Activated T-helper 1 cell treated with anti-CD3 and anti-CD28 coated beads, Interleukin-12 subunit alpha, Interleukin-12 subunit beta, Interleukin-2, Interleukin-4 antibody, amounts not matched to agents 30 ng/mL and 10 ng/mL and 1 ng/mL, durations not matched to agents 14 hours and 24 hours and 36 hours (primary cell): ENCODE measurements at places on chromosomes 1 and 21. TPM values are rescaled to one million over a fixed set of nuclear protein-coding genes. Genes with fewer than 3 reads are reported as not detected.

DNA sequence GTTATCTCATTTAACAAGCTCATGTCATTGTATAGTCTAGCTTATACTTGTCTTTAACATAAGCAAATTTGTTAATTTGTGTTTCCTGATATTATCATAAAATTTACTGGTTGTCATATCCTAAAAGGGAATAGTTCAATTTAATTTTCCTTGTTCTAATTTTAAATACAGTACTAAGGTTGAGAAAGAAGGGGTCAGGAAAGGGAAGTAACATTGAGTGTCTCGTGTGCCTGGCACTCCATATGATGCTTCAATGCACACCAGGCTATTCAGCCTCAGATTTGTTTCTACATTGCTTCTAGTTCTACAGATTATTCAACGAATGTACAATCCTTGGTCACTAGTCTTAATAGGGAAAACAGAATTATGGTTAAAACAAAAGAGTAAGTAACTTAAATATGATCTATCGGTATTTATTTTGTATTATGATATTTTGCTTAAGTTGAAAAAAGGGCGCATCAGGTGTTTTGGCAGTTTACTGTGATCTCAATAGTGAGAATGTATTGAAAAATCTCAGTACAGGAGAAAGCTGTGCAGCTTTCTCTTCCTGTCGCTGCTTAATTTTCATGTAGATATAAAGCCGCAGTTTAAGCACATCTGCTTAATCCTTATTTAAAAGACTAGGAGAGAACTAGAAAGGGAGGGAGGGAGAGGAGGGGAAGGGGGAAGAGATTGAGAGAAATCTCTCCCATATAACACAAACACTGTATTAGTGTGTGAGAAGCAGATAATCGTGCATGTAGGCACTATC lies 13.0 kb downstream of the PTPRC start:
- no peak for DNase-seq

DNA sequence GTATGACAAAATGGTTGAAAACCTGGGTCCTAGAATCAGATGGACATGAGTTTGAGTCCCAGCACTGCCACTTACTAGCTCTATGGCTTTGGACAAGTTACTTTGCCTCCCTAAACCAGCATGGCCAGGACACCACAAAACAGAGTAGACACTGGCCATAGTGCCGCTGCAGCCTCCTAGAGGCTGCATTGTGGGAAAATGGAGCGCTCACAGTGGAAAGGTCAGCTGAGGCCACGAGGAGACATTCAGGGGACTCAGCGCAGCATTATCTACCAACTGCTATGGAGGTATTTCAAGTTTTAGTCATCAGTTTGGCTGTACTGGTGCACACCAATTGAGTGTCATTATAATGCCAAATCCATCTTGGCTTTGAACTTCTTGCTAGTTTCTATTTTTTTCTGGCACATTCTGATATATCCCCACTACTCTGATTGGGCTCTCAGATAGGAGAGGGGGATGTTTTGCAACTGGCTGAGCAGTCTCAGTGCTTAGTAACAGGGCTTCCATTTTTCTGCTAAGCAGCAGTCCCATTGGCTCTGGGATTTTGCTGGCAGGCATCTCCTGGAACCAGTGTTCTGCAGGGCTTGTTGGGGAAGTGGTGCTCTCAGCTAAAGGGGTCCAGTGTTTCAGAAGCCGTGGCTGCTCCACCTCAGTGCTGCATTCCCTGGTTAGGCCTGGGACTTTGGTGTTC lies 16.2 kb downstream of the NT5C1A start:
- DNase-seq, result no peak

GRCh38 chr1:243230914-243231313 lies 24.2 kb downstream of the CEP170 start:
- no peak for DNase-seq

DNA sequence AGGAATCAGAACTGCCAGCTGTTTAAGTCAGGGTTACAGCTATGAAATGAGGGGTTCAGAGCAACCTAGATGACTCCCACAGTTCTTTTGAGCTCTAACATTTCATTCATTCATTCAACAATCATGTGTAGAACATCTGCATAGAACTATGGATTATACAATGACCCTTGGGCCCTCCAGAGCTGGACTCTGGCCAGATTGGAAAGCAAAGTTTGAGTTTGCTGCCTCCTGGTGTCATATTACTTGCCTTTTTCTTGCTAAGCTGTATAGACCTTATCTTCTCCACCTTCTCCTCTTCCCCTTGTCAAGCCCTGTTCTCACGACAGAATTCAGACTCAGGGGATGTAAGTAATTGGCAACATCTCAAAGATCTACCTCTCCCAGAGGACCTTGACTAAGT lies 4.0 kb downstream of the CASQ2 start:
- no peak for DNase-seq

DNA sequence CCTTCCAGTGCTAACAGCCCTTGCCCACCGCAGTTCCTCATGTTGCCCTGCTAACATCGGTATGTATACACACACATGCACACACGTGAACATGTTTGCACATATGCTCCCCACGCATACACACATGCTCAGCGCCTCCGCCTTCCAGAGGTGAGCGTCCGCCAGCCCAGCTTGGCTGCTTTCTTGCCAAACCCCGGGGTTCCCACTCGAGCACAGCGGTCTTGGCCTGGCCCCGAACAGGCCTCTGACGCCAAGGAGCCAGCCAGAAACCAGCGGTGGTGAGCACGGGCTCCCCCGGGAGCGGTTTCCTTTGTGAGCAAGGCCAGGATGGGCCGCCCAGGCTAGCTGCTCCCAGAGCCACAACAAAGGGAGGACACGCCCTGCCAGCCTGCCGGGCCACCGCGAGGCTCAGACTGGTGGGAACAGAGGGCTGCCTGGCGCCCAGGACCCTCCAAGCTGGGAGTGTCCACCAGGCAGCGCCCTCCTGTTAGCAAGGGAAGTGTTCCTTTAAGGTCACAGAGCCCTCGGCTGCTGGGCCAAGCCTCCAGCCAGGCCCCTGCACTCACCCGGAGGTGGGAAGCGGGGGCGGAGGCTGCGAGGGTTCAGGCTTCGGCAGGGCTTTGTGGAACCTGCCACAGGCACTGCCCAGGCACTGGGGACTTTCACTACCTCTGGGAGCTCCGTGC lies 65.4 kb downstream of the ALPL start:
- DNase-seq, result no peak

GRCh38 chr21:26293141-26293946 lies 122.8 kb upstream of the APP start:
- DNase-seq, result no peak

DNA sequence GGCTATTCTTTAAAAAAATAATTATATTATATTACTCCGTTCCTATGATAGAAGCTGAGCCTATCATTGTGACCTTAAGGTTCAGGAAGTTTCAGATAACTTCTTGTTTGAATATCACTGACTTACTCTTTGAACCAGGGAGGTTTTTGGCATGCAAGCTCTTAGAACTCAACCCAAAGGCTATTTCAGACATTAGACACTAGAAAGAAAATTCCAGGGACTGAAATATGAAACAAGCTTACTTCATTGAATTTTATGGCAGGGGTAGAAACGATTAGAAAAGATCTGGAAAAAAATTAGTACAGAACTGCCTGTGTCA lies 159.6 kb downstream of the DENND1B start:
- DNase-seq, result no peak

DNA sequence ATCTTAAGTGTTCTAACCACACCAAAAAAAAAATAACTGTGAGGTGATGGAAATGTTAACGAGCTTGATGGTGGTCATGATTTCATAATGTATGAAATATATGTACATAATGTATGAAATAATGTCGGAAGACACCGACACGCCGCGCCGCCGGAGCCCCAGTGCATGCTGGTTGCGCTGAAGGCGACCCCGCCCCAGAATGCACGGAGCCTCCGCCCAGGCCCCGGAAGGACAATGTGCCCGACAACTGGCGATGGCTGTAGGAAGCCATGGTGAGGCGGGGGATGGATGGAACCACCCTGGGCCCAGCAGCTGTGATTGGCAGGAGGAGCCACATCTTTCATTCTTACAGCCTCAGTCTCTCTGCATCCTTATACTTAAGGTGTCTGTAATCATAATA lies 7.4 kb downstream of the OR2T10 start:
- no peak for DNase-seq

GRCh38 chr1:147579532-147579931 lies 38.2 kb downstream of the BCL9 start:
- DNase-seq, result no peak

DNA sequence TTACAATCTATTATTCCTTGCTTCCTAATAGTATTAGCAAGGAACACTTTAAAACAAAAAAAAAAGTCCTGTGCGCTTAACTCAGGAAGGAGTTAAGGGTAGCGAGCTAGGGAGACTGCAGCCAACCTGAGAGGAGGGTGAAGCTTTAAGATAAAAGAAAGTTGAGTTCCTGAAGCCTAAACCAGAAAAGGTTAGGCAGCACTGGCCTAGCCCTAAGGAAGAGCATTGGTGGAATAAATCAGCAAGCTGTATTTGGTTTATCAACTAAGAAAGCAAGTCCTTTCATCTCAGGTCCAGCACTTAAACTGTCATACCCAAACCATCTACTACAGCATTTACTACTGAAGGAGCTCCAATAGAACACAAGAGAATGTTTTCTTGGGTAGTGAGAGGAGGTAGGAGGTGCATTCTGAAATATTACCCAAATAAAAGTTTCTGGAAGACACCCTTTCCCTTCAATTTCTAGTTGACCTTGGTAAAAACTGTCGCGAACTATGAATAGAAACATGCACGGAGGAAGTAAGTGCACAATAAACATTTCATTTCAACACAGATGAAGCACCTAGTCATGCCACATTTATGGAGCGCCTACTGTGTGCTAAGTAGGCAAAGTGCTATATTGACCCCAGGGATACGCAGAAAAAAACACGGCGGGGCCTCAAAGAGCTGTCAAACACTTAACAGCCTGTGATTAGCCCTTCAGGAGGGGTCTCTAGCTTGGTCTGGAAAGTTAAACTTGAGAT lies 1.3 kb downstream of the GLRX2 start:
- no peak for DNase-seq

DNA sequence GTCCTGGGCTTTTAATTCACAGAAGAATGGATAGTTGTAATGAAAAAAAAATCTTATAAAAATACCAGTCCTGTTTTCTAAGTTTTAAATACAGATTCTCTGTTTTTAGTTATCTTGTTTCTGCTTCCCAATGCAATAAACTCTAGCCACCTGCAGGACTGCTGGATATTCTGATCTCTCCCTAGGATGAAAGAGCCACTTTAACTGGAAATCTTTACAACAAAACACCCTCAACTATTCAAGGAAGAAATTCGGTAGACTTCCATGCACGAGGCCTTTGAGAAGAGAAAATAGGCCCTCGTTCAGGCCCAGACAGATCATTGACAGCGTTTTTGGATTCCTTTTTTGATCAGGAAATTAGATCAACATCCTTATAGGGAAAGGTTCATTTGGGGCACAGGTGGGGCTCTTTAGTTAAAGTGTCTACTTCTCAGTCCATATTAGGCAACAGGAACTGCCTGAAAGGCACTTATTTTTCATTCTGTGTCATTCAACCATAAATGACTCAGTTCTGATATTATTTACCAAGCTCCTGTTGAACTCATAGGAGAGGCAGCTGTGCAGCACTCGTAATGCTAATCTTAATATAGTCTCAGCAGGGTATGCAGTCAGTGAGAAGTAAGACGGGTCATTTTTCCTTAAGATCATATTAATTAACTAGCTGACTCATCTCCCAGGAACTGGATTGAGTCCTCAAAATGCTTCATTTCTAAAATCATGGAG lies 71.1 kb upstream of the ERRFI1 start:
- peak; percentile 11 for DNase-seq

- DNase-seq, result no peak
These were observed 556.7 kb downstream of the DPYD start for GRCh38 chr1:97364086-97364485.

DNA sequence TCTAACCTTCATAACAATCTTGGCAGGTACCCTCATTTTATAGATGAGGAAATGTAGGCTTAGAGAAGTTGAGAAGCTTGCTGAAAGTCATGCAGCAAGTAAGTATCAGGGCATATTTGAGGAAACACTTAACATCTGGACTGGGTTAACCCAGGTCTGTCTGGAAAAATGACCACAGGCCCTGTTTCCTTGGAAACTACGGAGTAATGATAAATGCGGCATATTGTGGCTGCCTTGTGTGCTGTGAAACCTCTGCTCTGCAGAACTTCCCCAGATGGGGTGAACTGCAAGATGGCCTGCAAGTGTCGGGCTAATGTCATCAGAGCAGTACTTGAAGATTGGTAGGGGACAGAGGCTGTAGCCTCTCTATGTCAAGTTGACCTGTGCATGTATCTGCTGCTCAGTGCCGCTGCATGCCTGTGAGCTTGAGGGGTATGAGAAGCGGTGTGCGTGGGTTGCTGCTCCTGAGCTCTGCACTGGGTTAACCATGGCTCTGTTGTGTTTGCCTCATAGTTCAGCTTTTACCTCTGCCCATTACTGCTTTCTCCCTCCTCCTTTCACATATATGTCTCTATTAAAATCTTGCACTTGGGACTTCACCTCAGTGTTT lies 83.1 kb downstream of the WDR3 start:
- no peak for DNase-seq

DNA sequence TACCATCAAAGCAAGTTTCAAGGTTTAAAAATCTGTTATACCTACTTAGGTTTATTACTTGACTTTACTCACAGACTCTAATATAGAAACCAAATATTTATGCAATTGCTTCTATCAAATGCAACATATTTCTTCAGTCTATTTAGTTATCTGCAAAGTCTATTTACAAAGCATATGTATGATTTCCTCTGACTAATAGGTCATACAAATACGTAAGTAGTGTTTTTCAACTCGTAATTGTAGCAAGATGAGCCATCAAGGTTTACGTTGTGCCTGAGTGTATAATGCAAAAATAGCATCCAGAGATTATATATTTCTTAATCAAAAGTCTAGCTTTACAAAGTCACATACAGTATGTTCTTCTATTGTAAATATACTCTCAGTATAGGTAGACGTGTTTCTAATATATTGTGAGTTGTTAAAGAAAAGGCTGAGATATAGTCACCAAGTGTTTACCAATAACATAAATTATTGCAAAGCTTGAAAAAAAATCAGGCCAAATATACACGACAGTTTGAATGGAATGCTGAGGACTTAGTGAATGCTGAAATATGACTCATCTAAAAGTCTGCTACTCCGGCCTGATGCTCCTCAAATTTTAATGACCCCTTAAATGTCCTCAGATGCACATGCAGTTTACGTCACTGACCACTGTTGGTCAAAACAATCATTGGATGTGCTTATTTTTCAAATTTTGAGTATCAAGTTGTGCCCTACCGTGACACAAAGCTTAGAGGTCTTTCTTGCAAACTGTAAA lies 48.4 kb downstream of the ADAMTS5 start:
- DNase-seq, result no peak

DNA sequence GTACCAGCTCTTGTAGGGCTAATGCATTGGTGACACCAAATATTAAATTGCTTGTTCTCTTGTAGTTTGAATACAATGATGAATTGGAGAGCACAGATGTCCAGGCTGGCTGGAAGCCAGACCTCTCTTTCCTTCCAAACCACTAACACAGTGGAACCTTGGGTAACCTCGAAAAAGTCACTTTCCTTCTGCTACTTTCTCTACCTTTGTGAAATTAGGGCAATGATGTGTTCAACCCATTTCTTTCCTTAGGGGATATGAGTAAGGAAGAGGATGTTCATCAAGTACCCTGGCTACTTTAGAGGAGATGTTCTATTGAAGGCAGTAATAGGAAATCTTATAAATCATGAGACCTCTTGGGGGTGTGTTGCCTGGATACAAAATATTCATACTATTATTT lies 55.7 kb downstream of the XCL2 start:
- DNase-seq, result no peak

Gene RAB3B
- 0.05 TPM in 2 replicates for total RNA-seq

Gene MYOG
- not detected in 2 replicates for total RNA-seq

Gene S100A8
- not detected in 2 replicates for total RNA-seq

Gene RO60
- total RNA-seq, result 68.7 and 70.0 TPM in 2 replicates

Gene AZIN2
- 1.1 and 1.4 TPM in 2 replicates for total RNA-seq

Gene ZNF670
- 2.5 and 2.9 TPM in 2 replicates for total RNA-seq
